Stimulated activated CD4-positive, alpha-beta T cell treated with anti-CD3 and anti-CD28 coated beads, TNF-alpha, amount 100 ng/mL, for 48 hours (primary cell): ENCODE measurements at places on chromosomes 7 and 10.

DNA sequence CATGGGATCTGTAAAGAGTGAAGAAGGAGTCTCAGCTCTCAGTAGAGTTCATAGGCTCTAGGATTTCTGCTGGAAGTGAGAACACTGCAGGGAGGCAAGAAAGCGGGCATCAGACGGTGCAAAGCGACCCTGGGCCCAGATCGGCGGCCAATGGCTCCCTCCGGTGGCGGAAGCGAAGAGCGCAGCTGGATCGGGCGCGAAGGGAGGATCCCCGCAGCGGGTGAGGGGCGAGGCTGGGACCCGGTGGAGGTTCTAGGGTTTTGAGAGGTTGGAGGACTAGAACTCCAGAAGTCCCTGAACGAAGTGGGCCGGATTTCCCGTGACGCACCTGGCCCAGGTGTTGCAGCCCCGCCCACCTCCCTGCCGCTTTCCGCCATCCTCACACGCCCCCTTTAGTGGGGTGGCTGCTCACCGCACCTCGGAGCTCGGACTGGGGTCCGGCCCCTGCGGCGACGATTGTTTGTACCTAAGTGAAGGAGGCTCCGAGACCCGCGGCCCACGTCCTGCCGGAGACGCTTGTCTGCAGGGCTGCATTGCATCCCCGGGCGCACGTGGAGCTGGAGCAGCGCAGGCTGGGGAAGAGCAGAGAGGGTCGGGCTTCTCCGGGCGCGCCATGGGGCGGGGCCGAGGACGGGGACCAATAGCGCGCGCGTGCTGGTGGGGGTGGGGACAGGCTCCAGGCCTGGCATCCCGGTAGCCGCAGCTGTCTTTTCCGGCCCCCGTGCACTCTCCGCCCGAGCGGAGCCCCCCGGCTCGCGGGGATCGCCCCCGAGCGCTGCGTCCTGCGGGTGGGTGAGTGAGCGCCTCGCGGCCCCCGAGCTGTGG lies at the start of gene SLC12A9:
Gene SLC12A9, plus strand, starts transcription at position 666 of the 825 bp plus-strand sequence. CDS start 1,485 bp downstream, outside the sequence.
- DNase-seq = peak; percentile 75

DNA sequence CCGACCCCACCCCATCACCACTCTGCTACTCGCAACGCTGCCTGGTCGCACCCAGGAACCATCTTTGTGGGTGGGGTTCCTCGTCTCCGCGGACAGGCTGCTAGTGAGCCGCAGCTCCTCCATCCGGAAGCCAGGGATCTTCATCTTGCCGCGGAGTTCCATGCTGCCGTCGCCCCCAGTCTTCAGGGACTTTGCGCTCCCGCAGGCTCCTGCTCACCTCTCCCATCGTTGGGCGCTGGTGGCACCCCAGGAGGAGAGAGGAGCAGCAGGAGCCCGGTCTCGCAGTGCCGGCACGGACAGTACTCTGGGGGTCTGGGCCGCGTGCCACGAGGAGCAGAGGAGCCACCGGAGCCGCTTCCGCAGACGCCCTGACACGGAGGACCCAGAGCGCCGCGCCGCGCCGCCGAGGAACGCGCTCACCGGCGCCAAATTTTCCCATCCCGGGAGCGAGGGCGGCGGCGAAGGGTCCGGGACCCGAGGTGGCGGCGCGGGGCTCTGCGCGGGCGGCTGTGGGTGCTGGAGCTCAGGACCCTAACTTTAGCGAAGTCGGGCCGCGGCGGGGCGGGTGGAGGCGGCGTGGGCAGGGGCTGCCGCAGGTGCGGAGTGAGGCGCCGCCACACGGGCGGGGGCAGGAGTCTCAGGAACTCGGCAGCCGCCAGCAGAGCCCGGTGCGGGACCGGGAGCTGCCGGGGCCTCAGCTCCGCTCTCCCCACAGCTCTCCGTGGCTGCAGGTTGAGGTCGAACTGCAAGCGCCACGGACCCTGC lies 750.1 kb upstream of the SORCS1 start:
- no peak for DNase-seq

- DNase-seq = no peak
These were observed 4.6 kb downstream of the TRAPPC14 start for GRCh38 chr7:100153708-100154535.

DNA sequence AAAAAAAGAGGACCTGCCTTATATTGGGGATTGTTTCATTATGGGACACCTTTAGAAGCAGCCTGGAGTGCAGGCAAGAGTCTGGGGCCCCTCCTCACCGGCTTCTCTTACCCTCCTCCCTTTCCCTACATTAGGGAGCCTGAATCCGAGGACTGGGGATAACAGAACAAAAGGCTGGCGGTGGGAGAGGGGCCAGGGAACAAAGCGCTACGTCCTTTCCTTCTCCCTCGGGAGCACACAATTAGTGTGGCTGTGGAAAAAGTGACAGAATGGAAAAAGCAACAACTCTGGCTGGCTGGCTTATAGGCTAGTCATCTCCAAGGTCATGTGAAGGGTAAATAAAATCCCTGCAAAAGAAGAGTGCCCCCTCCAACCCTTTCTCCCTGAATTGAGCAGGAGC lies 74.7 kb downstream of the LSM5 start:
- DNase-seq = no peak

GRCh38 chr10:61438141-61438988 lies 14.8 kb downstream of the TMEM26 start:
- no peak for DNase-seq

DNA sequence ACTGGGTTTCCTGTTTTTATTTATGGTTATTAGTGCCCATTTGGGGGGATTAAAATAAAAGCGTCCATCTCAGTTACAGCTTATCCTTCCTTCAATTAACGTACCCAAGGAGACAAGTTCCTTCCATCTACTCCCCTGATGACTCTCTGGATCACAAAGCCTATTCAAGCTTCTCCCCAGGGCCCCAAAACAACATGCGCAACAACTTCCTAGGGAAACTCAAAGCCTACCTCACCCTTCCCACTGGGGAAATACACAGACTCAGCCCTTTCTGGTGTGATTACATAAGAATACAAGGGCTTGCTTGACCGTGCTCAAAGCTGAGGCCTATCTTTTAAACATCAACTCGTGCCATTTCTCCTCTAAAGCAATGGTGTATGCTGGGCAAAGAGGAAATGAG lies 112.4 kb downstream of the CDK6 start:
- no peak for DNase-seq

DNA sequence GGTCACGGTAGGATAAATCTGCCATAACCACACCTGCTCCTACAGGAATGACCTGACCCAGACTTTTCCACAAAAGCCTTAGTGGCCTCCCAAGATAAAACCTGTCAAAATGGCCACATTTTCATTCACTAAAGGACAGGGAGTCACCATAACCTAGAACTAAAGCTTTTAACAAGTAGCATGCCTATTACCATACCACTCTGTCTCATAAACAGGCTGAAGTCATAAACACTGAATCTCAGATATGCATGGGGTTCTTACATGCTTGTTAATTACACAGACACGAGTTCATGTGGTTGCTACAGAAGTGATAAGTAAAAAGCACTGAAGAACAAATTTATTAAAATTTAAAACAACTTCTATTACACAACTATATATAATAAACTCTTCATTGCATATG lies 56.0 kb downstream of the HIPK2 start:
- no peak for DNase-seq

DNA sequence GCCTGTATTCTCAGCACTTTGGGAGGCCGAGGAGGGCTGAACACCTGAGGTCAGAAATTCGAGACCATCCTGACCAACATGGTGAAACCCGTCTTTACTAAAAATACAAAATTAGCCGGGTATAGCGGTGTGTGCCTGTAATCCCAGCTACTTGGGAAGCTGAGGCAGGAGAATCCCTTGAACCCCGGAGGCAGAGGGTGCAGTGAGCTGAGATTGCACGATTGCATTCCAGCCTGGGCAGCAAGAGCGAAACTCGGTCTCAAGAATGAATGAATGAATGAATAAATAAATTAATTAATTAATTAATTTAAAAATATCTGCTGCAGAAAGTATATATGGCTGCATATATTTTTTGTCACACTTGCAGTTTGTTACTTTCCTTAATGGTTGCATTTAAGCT lies 781.8 kb downstream of the DNAJB9 start:
- DNase-seq = no peak
